ENCODE measurements at places on chromosomes 1 and 21.

GRCh38 chr1:157234705-157235273 lies 96.6 kb upstream of the ETV3 start:
- peak; percentile 50 for DNase-seq

- no peak for DNase-seq
These were observed 259.2 kb downstream of the GREM2 start for GRCh38 chr1:240352769-240353168.

DNA sequence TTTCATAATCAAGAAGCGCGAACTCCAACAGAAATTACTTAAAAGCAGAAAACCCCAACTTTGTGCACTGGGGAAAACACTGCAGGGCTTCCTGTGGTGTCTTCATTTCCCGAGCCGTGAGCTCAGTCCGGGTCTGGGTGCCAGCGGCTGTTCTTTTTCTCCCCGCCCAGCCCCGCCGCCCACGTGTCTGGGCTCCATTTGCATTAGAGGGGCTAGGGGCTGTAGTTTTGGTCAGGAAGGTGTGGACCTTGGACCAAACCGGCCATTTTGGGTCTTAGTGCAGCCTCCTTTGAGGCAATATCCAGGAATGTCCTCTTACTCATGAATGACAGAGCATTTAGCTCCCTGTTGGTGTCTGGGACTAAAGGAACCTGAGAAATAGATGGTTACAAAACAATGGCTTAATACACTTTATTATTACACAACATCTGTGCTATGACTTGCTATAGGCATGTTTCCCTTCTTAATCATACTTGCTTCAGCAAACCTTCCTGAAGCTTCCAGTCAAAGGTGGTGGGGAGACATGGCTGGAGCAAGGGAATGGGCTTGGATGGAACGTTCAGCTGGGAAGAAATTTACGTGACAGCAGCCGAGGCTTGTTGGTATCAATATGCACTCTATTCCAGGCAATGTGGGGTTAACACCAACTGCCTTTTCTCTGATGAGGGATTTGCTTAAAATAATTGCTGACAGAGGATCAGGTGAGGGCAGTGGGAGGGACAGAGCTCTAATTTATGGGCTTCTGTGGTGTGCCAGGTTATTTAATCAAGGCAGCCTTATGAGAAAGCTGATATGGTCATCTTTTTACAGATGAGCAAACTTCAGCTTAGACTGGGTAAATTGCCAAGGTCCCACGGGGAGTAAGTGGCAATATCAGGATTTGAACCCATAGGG lies 1.1 kb downstream of the AGTRAP start:
- peak; percentile 86 for DNase-seq

DNA sequence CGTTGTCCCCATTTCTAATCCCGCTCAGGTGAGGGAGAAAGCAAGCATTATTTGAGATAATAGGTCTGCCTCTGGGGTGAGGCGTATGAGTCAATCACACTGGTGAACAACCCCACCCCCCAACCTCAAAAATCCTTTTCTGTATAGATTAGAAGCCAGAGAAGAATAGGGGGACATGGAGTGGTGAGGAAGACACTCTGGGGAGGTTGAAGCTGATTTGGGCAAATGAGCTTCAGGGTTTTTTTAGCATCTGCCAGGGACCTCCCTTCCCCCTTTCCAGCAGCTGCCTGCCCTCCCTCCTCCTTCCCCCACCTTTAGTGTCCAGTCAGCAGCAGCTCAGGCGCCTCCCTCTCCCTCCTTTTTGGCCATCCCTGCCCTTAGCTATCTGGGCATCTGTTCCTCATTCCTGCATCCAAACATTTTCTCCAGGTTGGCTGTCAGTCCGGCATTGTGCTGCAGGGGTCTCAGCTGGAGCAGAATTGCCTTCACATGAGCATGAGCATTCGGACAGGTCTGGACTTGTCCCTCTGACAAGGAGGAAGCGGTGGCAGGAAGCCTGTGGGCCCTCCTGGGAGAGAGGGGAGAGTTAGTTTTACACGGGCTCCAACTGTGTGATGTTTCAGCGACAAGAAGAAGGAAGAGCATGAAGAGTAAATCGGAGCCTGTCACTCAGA lies 30.8 kb upstream of the PTGFRN start:
- peak; percentile 55 for DNase-seq

DNA sequence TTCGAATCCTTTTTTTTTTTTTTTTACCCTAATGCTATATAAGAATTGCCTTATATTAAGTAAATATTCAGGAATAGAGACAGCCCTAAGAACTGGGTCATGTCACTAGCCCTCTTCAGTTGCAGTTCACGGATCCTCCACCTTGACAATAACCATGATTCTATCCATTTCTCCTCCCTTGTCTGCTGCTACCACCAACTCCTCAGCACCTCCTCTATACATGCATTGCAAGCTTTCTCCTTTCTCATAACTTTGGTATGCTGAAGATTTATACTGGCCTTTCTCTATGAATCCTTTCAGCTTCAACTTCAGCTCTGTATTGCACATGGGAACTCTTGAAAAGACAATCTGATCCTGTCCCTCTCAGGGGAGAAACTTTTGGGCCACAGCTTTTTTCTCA lies 14.3 kb upstream of the DR1 start:
- no peak for DNase-seq

DNA sequence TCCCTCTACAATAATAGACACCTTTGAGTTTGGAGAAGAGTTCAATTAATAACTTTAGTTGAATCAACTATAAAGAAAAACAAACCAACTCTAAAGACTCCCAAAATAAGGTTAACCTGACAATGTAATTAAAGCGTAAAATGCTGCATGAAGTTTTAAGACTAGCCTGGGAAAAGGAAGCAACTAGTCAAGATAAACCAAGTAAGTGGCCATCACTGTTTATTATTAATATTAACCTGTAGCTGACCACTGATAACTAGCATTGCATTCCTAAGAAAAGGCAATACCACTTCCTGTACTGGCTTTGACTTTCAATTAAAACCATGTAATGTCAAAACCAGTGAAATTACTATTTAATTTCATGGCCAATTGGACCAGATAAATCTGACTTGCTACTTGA lies 3.0 kb downstream of the PPP1R15B start:
- DNase-seq = no peak

- no peak for DNase-seq
These were observed 36.1 kb downstream of the ESRRG start for GRCh38 chr1:216686860-216687766.

DNA sequence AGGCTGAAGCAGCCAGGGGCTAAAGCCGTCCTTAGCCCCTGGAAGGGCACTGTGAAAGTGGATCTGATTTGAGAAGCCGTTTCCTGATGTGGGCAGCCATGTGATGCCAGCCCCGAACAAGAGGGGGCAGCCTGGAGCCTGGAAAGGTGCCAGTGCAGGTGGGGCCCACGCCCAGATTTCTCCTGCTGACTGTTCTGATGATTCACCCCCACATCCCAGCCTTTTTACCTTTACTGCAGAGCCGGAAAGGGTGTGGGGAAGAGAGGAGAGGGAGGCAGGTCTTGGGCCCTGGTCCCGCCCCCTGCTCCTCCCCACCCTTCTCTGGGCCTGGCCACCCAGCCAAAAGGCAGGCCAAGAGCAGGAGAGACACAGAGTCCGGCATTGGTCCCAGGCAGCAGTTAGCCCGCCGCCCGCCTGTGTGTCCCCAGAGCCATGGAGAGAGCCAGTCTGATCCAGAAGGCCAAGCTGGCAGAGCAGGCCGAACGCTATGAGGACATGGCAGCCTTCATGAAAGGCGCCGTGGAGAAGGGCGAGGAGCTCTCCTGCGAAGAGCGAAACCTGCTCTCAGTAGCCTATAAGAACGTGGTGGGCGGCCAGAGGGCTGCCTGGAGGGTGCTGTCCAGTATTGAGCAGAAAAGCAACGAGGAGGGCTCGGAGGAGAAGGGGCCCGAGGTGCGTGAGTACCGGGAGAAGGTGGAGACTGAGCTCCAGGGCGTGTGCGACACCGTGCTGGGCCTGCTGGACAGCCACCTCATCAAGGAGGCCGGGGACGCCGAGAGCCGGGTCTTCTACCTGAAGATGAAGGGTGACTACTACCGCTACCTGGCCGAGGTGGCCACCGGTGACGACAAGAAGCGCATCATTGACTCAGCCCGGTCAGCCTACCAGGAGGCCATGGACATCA lies at the start of gene SFN:
SFN (plus strand) TSS at position 369 of the 904 bp plus-strand sequence; CDS start at position 433, 64 bp downstream.
- DNase-seq = peak; percentile 45

GRCh38 chr1:226602186-226603021 lies 53.8 kb downstream of the STUM start:
- DNase-seq = no peak

DNA sequence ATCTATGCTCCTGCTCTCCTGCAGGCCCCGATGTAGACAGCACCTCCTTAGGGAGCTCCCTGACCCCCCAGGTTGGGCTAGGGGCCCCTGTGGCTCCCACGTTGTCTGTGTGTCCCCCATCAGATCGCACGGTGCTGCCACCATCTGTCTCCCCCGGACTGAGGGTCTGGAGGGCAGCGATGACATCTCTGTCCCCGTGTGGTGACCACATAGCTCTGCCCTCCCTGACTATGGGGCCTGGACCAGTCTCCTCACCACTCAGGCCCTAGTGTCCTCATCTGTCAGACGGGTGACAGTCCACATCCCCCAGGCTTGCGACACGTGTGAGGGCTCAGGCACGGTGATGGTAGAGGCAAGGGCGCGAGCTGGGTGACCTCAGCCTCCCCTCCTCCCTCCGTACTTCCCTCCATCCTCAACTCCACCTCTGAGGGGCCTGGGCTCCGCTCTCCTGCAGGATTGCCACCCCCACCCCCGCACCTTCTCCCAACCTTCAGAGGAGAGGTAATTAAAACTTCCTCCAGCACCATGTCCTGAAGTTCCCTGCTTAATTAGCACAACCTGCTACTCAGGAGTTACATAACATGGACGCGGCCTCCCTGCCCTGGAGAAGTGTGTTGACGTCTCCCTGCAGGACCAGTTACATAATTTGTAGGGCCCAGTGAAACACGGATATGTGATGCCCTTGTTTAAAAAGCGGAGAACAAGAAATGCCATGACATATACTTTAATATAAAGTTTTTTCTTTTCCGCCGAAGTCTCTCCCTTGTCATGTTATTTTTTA lies 288.2 kb downstream of the PTPRU start:
- DNase-seq = no peak

- no peak for DNase-seq
These were observed 3.9 kb downstream of the CD1B start for GRCh38 chr1:158327481-158327880.

GRCh38 chr1:218604217-218604616 lies 259.1 kb downstream of the TGFB2 start:
- DNase-seq = no peak

DNA sequence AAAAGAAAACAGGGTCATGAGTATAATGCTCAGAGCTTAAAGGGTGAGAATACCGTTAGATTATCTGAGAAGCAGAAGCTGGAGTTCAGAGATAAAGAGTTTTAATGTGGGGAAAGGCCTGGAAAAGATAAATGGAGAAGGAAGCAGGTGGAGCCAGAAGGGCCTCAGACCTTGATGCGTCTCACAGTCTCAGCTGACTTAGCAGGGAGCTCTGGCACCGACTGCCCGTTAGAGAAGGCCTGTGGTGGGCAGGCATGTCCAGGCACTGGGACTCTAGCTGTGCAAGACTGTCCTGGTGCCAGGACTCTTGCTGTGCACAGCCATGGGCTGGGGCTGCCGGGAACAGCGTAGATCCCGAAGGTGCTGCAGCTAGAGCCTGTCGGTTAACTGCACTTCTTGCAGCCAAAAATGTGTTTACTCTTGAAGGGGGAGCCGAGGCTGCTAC lies 3.8 kb upstream of the SLAMF9 start:
- DNase-seq = peak; percentile 88

GRCh38 chr21:42669041-42669440 lies 15.6 kb downstream of the PDE9A start:
- no peak for DNase-seq

DNA sequence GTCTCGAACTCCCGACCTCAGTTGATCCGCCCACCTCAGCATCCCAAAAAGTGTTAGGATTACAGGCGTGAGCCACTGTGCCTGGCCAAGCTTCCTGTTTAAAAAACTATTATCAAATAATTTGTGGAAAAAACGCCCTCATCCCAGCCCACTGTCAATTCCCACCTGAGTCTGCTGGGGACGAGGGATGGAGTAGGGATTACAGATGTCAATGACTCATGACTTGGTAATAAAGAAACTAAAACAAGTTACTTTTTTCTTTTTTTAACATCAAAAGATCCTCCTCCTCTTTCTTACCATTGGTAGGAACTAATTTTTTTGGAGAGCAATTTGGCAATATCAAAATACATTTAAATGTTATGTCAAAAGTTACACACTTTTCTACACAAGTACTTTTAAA lies 9.7 kb downstream of the CNN3 start:
- no peak for DNase-seq

GRCh38 chr1:180920193-180920592 lies 7.5 kb downstream of the KIAA1614 start:
- no peak for DNase-seq

GRCh38 chr1:40385437-40386358 lies 12.2 kb downstream of the SMAP2 start:
- peak; percentile 92 for DNase-seq

DNA sequence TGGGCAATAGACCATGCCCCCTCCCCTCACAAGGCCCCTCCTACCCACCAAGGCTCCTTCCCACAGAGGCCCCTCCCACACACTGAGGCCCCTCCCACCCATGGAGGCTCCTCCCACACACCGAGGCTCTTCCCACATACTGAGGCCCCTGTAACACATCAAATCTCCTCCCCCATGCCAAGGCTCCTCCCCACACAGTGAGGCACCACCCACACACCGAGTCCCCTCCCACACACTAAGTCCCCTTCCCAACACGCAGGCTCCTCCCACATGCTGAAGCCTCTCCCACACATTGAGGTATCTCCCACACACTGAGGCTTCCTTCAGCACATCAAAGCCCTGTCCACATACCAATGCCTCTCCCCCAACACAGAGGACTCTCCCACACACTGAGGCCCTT lies 391.8 kb downstream of the CAMTA1 start:
- DNase-seq = no peak

DNA sequence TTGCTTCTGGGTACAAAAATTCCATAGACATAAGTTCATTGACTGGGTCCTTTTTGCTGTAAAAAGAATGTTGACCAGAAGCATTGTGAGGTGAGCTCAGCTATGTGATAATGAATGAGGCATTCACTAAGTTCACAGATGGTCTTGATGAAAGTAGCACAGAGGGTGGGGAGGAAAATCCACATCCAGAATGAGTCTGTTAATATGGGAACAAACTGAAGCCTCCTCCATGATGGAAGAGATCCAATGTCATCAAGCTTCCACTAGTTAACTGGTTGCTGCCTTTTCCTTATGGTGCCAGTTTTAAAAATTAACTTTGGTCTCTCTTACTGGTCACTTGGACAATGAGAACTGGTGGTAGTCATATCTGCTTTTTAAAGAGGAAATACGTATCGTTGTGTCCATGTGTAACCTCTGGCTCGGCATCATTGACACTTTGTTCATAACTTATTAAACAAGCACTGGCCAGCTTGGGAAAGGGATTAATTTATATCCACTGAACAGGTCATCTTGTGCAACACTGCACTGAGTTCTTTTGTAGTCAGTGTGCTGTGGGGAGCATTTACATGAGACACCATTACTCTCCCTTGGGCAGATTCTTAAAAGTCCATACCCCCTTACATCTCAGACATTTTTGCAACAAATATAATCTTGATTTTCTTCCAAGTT lies 88.6 kb downstream of the ADAMTS1 start:
- DNase-seq = no peak

GRCh38 chr1:93675931-93676330 lies 5.7 kb downstream of the BCAR3 start:
- no peak for DNase-seq

- DNase-seq = no peak
These were observed 52.3 kb downstream of the UBE4B start for GRCh38 chr1:10085076-10085475.
